ENCODE measurements at places on chromosomes 5 and 9.

GRCh38 chr9:135889564-135890189 lies 17.7 kb downstream of the CAMSAP1 start:
- DNase-seq = no peak

DNA sequence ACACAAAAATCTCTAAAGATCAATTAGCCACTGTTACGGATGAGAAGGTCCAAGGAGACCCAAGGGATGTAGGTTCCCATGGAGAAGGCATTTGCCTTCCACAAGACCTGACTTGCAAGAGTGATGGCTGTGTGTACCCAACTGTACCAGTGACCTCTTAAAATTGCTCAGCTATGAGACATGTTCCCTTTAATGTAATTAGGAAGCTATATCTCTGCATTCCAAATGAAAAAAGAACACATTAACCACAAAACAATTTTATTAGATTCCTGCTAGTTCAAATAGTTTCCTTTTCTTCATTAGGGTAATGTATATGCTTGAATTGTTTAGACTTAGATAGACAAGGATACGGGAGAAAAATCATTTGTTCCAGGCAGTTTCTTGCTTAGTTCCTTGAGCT lies 3.3 kb downstream of the OR2Y1 start:
- no peak for DNase-seq

DNA sequence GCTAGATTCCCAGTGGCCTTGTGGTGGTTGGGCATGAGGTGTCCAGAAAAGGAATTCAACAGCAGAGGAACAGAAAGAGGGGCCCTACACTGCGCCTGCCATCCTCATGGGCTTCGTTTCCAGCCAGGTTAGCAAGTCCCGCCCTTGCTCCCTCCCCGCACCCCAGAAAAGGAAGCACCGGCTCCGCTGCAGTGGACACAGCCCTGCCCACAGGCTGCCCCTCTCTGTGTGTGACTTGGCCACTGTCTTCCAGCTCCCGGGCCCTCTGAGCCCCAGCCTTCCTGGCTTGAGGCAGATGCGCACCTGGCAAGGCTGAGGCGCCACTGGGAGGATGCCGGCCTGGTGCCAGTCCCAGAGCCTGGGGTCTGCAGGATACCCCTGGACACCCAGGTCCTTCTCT lies 305.0 kb upstream of the IRX4 start:
- DNase-seq = no peak

DNA sequence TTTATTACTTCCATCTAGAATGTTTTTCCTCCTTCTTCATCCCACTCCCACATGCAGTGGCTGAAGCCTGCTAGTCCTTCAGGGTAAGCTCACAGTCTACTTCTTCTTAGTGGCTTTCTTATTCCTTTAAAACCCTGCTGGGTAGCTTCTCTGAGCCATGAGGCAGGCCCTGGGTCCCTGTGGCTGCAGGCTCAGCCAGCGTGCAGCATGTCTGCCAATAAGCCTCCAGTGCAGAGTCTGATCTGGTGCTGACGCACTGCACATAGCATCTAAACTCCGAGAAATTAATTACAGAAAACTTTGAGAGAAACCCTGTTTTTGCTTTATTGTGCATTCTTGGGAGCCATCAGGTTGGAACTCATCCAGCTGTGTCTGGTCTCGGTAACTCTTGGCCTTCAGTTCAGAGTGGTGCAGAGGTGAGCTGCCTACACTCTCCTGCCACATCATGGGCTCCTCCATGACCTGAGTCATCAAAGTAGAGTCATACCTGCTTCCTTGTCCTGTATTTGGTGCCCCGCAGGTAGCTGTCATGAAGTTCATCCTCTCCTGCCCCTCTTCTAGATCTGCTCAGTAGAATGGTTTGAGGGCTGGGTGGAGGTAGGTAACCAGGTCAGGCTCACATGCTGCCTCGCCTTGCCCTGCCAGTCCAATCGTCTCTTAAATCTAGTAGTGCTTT lies 339.4 kb downstream of the KDM4C start:
- no peak for DNase-seq

DNA sequence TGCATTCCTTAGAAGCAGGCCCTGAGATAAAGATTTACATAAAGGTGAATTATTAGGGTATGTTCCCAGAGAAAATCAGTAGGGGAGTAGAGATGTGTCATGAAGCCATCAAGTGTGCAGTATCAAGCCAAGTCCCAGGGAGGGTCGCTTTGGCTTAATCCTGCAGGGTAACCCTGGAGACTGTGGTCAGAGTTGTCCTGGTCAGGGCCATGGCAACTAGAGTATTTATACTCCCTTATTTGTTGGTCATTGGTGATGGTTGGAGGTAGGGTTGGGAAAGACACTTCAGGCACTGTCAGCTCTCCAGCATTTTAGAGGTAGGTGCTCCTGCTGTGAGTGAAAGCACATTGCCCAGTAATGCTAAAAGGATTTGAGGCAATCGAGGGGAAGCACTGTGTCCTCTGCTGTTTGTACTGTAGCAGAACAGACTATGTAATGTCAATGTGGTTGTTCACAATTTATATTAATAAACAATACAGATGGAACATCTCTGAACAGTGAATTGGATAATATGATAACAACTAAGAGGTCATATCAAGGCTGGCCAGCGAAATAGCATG lies 108.9 kb downstream of the GDNF start:
- no peak for DNase-seq

- peak; percentile 29 for DNase-seq
These were observed 5.8 kb upstream of the PPARGC1B start for GRCh38 chr5:149724130-149724840.

- DNase-seq = no peak
These were observed 29.6 kb upstream of the OTULINL start for GRCh38 chr5:14552017-14552416.

DNA sequence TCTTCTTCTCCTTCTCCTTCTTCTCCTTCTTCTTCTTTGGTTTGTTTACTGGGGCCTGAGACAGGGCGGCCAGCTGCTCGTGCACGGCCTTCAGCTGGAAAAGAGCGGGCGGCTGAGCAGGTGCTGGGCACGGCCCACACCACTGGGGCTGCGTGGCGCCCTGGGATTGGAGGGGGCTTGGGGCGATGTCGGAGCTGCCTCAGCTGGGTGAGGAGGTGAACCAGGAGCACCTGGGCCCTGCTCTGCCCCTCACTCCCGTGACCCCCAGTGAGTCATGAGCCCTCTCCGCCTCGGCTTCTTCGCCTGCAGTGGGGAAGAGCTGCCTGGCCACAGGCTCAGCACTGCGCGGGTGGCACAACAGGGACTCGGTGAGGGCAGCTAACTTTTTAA lies 14.9 kb downstream of the BRD3OS start:
- no peak for DNase-seq

GRCh38 chr5:38751103-38751502 lies 94.7 kb upstream of the OSMR start:
- no peak for DNase-seq

DNA sequence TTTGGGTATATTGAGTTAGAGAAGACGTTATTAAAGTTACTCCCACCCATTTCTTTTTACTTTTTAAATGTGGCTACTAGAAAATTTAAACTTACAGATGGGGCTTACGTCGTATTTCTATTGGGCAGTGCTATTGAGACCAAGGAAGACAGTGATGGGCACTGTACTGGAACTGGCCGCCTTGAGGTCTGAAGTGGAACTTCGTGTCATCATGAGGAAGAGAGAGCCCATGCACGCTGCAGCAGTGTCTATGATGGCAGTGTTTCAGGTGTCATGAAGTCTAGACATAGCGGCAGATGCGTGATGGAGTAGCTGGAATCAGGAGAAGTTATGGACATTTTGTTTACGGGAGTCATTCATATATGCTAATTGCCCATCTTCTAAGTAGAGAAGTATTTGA lies 143.7 kb downstream of the LRRC70 start:
- no peak for DNase-seq

- no peak for DNase-seq
These were observed 49.3 kb downstream of the ZFAND5 start for GRCh38 chr9:72315510-72316311.

DNA sequence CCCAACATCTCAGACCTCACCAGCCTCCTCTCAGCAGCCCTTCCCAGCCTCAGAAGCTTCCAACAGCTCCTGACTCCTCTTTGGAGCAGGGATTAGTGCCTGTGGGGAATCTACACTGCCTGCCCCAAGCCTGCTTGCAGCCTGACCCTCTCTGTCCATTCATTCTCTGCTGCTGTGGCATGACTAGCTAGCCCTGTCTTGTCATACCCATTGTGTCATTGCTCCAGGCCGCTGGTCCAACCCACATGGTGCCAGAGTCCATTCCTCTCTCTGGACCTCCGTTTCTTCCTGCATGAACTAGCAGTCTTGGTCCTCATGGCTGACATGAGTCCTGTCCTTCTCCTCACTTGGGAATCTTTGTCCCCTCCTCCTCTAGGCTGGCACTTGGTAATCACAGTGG lies 12.8 kb upstream of the RXRA start:
- DNase-seq = no peak

DNA sequence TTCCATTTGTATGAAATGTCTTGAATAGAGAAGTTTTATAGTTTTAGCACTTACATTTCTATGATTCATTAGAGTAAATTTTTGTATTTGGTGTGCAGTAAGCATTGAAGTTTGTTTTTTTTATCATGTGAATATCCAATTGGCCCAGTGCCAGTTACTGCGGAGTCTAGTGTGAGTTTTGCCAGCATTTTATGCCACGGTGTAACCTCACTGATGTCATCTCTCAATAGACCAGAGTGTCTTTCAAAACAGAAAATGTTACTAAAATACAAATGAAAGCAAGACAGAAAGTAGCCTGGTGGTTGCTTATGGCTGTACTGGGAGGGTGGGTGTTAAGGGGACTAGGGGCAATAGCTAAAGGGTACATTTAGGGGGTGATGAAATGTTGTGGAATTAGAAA lies 62.8 kb downstream of the IPPK start:
- no peak for DNase-seq

DNA sequence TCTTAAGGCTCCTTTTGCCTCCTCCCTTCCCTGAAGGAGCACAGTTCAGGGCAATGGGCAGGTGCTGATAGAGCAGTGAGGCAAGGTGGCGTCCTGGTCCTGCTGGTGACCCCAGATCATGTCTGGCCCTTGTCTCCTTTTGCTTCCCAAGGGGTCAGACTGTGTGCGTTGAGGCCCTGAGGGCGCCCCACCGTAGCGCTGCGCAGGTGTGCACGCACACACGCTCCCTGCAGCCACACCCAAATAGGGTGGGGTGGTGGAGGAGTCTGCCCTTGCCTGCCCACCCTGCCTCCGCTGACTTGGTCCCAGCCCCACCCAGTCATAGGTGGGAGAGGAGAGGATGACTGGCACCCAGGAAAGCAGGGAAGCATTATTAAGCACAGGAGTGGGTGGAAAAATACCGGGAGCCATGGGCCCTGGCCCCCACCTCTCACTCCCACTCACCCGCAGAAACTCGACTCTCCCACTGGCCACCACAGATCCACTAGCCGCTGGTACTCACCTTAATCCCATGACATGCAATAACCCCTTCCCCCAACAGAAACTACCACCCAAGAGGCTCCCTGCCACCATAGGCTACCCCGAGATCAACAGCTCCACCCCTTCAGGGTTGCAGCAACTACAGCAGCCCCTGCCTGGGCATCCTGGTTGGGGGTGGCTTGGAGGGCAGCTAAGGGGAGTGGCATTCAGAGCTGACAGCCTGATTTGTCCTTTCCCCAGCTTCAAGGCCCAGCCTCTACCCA lies 16.7 kb downstream of the PDLIM4 start:
- DNase-seq = no peak

- DNase-seq = no peak
These were observed 200.5 kb upstream of the SLC27A6 start for GRCh38 chr5:128764601-128765310.

DNA sequence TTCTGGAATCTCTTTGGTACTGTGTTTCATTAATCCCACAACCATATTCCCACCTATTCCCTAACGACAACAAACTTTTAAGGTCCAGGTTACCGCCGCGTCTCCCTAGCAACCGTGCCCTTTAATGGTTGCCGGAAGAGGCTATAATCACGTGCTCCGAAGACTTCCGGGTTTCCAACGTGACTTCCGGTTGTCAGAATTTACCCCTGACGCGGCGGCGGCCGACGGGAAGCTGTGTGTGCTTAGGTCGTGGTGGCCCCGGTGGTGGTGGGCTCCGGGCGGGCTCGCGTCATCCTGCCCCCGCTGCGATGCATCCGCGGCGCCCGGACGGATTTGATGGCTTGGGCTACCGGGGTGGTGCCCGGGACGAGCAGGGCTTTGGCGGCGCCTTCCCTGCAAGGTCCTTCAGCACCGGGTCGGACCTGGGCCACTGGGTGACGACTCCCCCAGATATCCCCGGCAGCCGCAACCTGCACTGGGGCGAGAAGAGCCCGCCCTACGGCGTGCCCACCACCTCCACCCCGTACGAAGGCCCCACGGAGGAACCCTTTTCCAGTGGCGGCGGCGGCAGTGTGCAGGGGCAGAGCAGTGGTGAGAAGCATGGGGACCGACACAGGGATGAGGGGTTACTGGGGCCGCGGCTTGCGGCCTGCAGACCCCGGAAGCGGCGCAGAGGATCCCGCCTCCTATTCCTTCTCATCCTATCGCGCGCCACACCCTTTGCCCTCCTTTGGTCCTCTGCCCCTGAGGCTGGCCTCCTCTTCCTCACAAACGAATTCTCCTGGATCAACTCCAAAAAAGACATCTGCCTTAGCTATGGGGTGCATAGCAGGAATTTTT lies at the start of gene SLC25A46:
Gene SLC25A46, plus strand, starts transcription at position 196 of the 840 bp plus-strand sequence. Its CDS starts 113 bp downstream, at position 309.
- peak; percentile 69 for DNase-seq

DNA sequence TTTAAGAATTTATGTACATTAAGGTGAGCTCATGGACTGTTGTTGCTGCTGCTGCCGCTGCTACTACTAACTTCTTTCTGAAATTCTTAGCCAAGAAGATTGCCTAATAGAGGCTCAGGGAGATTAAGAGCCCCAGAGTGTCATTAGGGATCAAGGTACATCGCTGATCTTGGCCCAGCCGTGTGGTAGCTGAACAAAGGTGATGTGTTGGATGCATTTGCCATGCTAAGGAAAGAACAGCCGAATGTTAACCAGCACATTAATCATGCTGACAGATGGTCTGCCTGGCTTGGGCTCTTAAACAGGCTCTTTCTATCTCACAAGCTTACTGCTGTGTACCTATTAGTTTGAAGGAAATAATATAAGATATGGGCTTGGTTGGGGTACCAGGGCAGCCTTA lies 137.1 kb downstream of the KCTD16 start:
- DNase-seq = no peak

- no peak for DNase-seq
These were observed 22.5 kb downstream of the SRFBP1 start for GRCh38 chr5:121984250-121984649.

GRCh38 chr9:104264431-104264830 lies 170.3 kb downstream of the SMC2 start:
- DNase-seq = no peak

GRCh38 chr9:38414040-38414723 lies 10.1 kb downstream of the IGFBPL1 start:
- no peak for DNase-seq

All from GM18507 (cell line).